ENCODE measurements at places on chromosomes 7 and 10.

GRCh38 chr7:127962589-127963361 lies 68.5 kb downstream of the LRRC4 start:
- DNase-seq: no peak

GRCh38 chr7:80611779-80612178 lies 26.7 kb upstream of the CD36 start:
- no peak for DNase-seq

DNA sequence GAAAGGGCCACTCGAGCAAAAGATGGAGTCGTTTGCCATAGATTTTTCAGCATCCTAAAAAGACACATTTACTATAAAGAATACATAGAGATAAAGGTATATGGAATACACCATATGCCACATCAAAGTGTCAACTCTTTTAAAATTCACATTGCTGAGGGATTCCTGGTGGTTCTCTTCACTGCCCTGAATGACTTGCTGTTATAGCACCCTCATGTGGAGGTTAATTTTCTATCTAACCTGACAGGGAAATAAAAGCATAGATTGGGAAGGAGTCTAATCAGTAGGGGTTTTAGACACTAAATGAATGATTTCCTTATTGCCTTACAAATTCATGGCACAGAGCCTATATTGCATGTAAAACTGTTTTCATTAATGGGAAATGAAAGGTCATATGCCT lies 25.9 kb downstream of the DNAH11 start:
- no peak for DNase-seq

- no peak for DNase-seq
These were observed 128.4 kb downstream of the RGS10 start for GRCh38 chr10:119414081-119414611.

DNA sequence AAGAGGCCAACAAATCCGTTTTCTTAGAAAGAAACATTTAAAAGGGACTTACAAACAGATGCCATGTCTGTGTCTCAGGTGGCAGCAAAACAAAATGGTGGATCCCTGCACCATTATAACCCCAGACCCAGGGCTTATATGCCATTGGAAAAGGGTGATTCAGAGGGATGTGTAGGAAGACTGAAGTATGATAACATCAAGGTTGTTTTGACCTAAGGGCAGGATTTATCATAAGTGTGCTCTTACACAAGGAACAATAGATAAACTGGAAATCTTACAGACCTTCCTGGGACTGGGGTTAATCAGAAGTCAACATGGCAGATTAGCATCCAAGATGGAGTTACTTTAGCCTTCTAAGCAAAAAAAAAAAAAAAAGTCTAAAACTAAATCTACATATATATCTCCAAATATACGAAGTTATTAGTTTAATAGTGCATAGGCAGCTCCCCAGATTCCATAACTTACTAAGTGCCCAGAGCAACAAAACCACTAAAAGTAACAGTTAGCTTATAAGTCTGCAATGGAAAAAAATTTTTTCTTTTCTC lies 34.3 kb upstream of the WNT16 start:
- no peak for DNase-seq

DNA sequence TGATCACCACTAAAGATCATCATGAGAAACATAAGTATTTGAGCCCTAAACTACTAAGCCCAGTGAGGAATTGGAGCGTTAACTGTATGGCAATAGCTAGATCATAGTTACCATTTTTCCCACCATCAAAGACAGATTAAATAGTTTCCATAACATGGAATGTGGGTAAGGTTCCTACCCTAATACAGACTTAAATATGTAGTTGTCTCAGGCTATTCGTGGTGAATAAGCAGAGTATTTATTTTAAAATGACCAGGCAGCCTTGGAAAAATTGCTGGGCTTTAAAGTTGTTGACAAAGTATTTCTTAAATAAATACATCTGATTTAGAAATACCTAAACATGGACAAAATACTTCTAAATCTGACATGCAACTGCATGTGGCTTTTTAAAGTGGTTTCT lies 106.8 kb downstream of the NT5C2 start:
- DNase-seq: no peak

- DNase-seq: no peak
These were observed 4.3 kb downstream of the CAMK1D start for GRCh38 chr10:12353399-12354242.

DNA sequence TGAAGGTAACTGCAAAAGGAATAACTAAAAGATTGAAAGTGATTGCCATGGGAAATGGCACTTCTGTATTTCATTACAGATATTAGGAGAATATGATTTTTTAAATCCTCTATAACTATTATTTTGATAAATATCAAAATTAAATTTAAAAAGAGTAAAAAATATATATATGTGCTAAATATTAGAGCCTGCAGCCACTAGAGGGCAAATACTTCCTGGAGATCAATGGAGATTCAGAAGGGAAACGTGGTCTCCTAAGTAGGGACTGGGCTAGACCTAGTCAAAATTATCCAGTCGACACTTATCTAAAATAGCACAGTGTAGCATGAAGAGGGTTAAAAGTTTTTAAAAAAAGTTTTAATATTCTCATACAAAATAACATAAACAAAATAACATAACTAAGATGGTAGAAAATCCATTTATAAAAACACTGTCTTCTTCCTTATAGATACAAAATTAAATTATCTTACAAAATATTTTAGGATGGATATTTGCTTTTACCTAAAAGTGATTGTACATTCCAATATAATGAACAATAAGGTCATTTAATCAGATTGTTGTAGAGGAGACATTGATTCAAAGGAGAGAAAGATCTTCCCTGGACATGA lies 434.3 kb downstream of the MDFIC start:
- DNase-seq: no peak

DNA sequence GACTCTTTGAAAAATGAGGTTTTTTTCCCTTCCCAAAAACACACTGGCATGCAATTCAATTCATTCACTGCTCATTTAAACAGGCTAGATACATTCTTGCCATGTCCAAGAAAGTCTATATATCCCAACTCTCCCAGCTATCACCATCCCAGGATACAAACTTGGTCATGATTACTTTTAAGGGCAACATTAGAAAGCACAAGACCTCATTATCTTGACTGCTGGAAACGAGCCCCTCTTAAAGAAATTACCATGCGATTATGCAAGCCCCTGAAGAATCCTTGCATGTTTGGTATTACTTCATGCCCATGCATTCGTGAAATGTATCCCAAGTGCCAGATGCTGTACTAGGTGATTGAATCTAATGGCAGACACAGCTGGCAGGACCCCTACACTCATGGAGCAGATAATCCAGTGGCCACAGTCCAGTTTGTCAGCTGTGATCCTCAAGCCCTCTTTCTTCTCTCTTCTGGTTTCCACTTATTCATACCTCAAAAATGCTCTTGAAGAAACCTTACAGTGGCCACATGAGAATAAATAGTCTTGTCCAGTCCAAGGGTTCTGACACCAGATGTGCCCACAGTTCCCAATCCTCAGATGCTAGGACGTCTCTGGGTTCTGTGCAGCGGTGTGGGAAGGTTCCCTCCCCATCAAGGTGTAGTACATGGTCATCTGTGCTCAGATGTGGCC lies 103.7 kb upstream of the HABP2 start:
- no peak for DNase-seq

- DNase-seq: peak; percentile 4
These were observed 115.2 kb downstream of the SORBS1 start for GRCh38 chr10:95445837-95446486.
